GM12878 (cell line): ENCODE measurements at places on chromosomes 11 and 22. TPM values are rescaled to one million over a fixed set of nuclear protein-coding genes. Genes with fewer than 3 reads are reported as not detected.

Gene CDC42EP2
- 0.66 and 1.2 TPM in 2 replicates for total RNA-seq

DNA sequence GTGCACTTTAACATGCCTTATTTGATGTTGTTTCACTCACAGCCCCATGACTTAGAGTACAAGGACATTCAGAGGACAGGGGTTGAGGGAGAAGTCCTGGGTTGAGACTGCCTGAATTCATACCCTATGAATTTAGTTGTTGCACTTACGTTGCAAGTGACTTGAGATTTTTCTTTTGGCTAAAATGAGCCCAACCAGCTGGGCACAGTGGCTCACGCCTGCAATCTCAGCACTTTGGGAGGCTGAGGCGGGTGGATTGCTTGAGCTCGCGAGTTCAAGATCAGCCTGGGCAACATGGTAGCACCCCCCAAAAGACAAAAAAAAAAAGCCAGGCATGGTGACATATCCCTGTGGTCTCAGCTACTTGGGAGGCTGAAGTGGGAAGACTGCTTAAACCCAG is 7.3 kb upstream of the GRK3 start:
- no peak for DNase-seq

GRCh38 chr11:34251589-34251980 is 106.2 kb downstream of the ABTB2 start:
- DNase-seq, result no peak

- no peak for DNase-seq
Observed at GRCh38 chr11:73233692-73234470, 15.8 kb downstream of the P2RY2 start.

- DNase-seq, result no peak
Observed at GRCh38 chr22:38338772-38339379, 21.6 kb upstream of the CSNK1E start.

DNA sequence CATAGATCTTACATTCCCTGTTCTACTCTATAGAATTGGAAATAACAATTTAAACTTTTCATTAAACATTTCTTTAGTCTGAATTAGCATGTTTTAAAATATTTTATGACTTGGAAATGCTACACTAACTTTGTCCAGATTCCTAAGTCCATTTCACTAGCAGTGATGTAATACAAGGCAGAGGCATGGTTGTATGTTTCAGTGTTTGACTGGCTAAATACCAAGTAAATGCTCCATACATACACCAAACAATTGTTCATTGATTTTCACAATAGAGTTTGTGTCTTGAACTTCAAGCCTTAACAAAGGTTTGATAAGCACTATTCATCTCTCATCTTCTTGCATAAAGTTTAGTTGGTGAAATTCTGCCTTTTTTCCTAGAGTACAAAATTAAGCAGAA is 13.5 kb downstream of the ZBED5 start:
- no peak for DNase-seq

- no peak for DNase-seq
Observed at GRCh38 chr11:113446112-113446511, 29.1 kb downstream of the DRD2 start.

Gene OSBP2
- 7.3 and 7.7 TPM in 2 replicates for total RNA-seq

Gene RFPL1
- not detected in 2 replicates for total RNA-seq

DNA sequence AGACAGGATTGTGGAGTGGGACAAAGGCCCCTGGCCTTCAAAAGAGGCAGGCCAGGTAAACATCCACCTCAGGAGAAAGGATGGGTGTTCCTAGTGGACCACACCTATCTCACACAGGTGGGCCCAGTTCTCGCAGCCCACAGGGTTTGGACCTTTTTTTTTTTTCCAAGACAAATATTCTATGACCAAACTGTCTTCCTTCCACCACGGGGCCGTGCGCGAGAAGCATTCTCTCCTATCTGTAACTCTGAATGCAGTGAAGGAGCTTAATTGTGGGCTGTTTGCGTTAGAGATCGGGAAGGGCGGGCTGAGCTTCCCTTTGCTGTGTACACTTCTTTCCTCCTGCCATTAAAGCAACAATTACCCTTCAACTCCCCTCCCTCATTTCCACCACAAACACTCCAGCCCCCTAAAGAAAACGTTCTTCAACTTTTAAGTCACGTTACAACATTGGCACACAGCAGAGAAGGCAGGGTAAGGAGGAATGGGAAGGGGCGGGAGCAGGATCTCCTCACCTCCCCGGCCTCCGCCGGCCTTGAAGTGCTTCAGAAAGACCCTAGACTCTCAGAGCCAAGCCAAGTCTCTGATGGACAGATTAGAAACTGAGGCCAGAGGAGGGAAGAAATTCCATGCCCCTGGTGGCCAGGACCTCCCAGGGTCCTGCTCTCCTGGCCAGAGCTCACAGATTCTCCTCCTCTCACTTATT is 238.4 kb downstream of the BUD13 start:
- DNase-seq, result no peak
